ENCODE measurements at places on chromosomes 16 and 17.

- DNase-seq, result no peak
Measured at GRCh38 chr17:75814900-75815373, 29.3 kb downstream of the UNC13D start.

DNA sequence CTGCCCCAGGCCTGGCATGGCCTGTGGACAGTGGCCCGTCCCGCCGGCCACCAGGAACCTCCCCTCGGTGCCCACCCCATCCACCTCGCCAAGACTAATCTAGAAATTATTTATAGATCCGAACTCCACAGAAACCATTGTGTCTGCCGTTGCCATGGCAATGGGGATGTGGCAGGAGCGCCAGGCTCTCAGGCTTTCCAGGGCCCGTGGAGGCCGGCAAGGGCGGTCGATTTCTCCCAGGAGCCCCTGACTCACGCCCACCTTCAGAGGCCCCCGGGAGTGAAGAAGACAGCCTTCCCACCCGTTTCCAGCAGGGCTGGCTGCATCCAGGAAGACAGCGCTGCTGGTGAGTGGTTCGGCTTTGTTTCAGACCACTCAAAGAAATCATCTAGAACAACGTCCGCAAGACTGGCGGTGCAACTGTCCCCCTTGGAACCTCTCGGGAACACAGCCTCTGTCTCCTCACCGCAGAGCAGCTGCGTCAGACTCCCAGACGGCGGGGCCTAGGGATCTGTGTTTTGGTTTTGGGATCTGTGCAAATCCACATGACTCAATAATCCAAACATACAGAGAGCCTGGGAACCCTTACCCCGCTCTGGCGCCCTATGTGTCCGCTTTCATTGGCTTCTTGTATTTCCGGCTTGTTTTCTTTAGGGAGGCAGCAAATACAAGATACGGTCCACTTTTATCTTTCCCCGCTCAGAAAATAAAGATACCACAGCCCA is 48.5 kb upstream of the ZCCHC14 start:
- DNase-seq, result no peak

DNA sequence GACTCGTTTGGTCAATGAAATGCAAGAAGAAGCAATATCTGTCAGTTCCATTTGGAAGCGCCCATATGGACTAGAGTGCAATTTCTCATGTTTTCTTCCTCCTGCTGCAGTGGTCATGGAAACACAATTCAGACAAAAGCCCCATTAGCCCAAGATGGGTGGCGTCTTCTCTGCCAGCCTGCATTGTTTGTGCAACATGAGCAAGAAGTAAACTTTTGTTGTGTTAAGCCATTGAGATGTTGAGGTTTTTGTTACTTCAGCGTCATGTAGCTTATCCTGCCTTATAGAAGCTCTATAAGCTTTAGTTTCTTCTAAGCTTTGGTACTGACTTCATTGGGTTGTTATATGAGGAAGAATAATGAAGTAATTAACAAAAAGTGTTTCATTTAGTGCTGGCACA is 137.4 kb downstream of the NPIPB5 start:
- no peak for DNase-seq

DNA sequence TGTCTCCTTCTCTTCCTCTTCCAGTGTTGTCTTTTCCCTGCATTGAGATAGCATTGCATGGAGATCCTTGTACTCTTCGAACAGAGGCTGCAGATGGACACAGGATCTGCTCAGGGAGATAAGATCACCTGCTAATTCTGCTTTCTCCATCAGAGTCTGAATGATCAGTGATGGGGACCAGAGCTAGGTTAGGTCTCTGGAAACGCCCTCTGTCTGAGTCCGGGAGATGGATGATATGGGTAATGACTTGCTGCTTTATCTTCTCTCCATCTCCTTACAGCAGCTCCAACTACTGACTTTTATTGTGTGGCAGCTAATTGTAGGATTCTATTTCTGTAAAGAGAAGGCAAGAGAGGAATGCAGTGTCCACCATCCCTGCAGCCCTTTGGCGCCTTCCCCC is 435.6 kb downstream of the WWOX start:
- no peak for DNase-seq

DNA sequence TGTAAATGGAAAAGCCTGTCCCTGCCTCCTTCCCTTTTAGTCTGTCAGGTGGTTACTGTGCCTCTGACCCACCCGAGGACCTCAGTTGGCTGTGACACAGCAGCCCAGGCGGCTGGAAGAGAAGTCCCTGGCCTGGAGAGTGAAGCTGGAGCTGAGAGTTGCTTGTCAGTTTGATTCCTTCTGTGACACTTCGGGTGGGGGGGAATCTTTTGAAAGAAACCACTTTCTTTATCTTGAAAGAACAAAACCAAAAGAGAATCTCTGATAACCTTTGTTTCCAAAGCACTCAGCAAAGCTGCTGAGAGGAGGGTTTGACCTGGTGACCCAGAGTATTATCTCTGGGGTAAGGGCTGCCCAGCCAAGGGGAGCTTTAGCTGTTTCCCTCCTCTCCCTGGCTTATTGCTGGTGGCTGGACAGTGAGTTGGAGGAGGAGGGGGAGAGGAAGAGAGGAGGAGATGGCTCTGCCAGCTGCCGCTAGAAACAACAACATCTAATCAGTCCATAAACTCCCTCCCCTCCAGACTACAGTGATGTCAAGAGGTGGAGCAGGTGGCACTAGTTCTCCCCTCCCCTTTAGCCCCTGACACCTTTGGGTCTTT is 34.0 kb downstream of the YPEL2 start:
- DNase-seq, result no peak
